Frontal cortex (tissue), 4 donors: ENCODE measurements at places on chromosomes 13 and 19.

- no peak for DNase-seq
Measured at GRCh38 chr19:52296400-52296772, 583 bp upstream of the ZNF480 start.

GRCh38 chr13:27853335-27853734 is 61.1 kb downstream of the GSX1 start:
- no peak for DNase-seq

GRCh38 chr13:114044486-114044885 is 70.6 kb upstream of the C13orf46 start:
- no peak for DNase-seq

DNA sequence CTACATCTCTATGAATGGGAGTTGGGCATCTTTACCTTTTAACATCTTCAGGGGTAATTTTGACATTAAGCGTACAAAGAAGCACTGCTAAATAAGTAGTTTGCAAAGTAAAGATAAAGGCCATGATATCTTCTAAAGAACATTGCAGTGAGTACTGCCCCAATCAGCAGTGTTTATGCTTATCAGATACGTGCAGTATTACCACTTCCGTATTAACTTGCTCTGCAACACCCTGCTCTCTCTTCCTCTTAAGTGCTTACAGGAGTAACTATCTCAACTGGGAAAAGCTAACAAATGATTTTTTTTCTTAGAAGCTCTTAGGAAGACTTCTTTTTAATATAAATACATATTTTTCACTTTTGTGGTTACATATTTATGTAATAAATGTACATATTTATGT is 793.7 kb upstream of the SLC10A2 start:
- no peak for DNase-seq

DNA sequence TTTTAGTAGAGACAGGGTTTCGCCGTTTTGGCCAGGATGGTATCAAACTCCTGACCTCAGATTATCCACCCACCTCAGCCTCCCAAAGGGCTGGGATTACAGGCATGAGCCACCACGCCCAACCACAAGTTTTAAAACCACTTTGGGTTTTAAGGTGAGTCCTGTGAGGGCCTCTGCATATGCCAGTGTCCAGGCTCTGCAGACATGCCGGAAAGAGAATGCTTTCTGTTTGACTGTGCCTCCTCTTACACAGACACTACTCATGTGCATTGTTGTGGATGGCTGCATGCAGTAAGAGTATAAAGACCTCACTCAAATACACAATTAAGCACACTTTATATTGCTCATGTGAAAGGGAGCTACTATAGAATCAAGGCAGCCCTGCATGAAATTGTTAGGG is 20.8 kb upstream of the SLC25A30 start:
- DNase-seq = no peak

- no peak for DNase-seq
Measured at GRCh38 chr13:48551329-48551728, 18.4 kb upstream of the RCBTB2 start.
